Dermis microvascular lymphatic vessel endothelial cell (primary cell): ENCODE measurements at places on chromosomes 5 and 9.
A peak's percentile ranks its signal among the peaks of the same experiment; 100 is the strongest.

DNA sequence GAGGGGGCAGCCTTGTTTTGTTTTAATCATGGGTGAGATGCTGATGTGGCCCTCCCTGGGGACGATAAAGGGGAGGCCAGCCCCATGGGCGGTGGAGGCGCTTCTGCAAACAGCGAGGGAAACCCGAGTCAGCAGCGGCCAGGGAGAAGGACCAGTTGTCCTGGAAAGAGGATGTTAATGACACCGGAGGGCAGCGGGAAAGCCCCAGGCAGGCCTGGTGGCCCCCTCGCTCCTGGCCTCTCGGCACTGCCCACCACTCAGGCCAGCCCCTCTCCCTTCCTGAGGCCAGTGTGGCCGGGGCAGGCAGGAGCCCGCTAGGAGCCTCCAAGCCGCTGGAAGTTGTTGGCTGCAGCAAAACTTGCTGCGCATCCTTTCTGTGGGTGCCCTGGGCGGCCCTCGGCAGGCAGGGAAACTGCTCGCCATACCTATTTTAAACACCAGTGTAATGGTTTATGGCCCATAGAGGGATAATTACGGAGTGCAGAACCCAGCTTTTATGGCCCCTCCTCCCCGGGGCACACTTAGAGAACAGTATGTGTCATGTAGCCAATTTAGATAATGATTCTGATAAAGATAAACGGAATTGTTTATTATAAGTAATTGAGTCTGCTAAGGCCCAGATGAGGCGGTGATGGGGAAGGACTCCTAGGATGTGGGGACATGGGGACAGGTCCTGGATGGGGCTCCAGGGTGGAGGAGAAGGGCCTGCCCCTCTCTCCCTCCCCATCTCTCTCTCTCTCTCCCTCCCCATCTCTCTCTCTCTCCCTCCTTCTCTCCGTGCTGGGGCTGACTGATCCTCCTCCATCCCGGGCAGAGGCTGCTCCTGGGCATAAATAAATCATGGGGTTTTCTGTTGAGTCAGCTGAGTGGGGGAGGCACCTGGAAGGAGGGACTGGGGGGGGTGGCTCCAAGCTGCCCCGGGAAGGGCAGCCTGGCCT is 36.9 kb downstream of the LMX1B start:
- no peak for DNase-seq

GRCh38 chr9:70865471-70865870 is 255.9 kb downstream of the TRPM3 start:
- no peak for DNase-seq

GRCh38 chr9:21454149-21454548 is 13.9 kb downstream of the IFNA1 start:
- no peak for DNase-seq

DNA sequence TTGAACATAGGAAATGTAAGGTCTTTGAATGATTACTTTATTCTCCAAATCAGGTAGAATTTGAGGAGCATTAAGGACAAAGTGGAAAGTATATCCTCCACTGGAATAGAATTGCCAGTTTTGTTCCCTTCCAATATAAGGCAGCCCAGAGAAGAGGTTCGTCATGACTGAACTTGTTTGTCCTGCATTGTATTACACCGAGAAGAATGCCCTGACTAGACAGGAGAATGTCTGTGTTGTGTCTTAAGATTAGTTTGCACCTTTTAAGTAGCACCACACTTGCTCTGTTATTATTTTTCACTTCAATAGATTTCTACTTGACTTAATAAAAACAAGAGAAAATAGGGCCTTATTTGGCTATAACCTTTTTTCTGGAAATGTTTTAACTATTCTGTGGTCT is 586.2 kb upstream of the PTGER4 start:
- DNase-seq = no peak

- no peak for DNase-seq
Measured at GRCh38 chr9:109652112-109652511, 127.9 kb upstream of the PALM2AKAP2 start.

GRCh38 chr5:89396278-89396954 is 513.4 kb upstream of the MEF2C start:
- DNase-seq = peak; percentile 28

DNA sequence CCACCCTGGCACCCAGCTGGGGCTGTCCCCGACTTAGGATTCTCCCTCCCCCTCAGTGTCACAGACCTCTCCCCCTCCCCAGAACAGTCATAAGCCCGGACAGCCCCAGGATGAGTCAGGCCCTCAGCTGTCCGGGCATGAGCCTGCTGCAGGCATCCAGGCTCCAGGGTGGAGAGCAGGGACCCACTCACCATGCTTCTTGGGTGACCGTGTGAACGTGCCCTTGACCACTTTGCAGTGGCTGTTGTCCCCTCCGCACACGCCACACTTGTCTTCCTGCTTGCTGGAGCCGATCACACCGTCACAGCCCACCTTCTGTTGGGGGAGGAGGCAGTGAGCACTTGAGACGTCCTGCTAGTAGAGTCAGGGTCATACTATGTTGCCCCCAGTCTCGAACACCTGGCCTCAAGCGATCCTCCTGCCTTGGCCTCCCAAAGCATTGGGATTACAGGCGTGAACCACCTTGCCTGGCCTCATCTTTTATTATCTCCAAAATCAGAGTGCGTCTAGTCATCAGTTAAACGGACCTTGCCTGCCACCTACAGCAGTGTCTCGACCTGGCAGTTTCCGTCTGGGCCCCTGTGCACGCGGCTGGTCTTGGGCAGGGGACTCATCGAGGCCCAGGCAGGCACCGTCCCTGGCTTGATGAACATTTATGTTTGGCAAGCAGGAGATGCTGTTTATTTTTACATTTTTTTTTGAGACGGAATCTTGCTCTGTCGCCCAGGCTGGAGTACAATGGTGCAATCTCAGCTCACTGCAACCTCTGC is 72.6 kb downstream of the ZNF354C start:
- DNase-seq = no peak

DNA sequence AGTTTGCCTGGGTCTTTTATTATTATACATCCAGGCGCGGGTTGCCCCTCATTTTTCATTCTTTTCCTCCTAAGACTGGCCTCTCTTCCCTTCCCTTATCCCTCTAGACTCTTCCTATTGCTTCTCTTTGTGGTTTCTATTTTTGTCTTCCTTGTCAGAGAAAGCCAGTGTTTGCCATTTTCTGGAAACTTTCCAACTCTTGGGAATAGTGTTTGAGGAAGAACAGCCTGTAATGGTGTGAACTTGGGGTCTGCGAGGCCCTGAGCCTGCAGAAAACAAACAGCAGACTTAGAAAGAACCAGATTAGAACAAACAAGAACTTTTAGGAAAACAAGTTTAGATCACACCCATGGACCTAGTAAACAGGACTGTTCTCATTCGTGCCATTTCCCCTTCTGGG is 15.5 kb downstream of the PRKACG start:
- DNase-seq = no peak

- no peak for DNase-seq
Measured at GRCh38 chr9:36551910-36552309, 20.8 kb upstream of the MELK start.

GRCh38 chr9:6590772-6591384 is 54.7 kb downstream of the GLDC start:
- DNase-seq = no peak

- no peak for DNase-seq
Measured at GRCh38 chr5:148209151-148209770, 6.4 kb downstream of the SPINK6 start.
